ENCODE measurements at places on chromosomes 1 and 21. TPM values are rescaled to one million over a fixed set of nuclear protein-coding genes. Genes with fewer than 3 reads are reported as not detected.

The KRTAP10-1 gene
- not detected for total RNA-seq

The XCL2 gene
- not detected for total RNA-seq

- no peak overlapping the region for H3K27ac ChIP-seq
- no peaks in the 10 kb centered on the region for H3K4me1 ChIP-seq
- no peak overlapping the region for H3K4me3 ChIP-seq
- no peaks in the 10 kb centered on the region for H3K27me3 ChIP-seq
- no peak for DNase-seq
These were observed 75.1 kb downstream of the LYST start for GRCh38 chr1:235791532-235792060.

DNA sequence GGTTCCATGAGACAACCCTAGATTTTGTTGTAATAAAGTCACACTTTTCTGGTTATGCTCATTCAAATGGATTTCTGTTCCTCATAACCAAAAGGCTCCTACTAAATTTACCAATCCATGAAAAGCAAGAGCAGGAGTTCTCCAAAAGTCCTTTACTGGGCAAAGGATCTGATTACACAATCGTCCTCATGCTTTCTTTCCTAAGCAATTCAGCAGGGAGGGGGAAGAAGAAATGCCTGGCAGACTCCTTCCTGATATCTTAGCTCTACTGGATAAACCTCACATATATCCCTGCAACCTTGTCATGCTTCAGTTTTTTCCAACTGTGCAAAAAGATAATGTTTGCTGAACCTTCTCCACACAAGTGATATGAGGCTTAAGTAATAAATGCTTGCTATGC is 67.6 kb upstream of the GUCA2B start:
- peaks cover 16% of the 10 kb centered on the region for H3K4me1 ChIP-seq
- H3K27me3 ChIP-seq: no peaks in the 10 kb centered on the region
- H3K36me3 ChIP-seq: no peaks in the 10 kb centered on the region
- no peak for DNase-seq
- H3K4me3 ChIP-seq: no peak overlapping the region

DNA sequence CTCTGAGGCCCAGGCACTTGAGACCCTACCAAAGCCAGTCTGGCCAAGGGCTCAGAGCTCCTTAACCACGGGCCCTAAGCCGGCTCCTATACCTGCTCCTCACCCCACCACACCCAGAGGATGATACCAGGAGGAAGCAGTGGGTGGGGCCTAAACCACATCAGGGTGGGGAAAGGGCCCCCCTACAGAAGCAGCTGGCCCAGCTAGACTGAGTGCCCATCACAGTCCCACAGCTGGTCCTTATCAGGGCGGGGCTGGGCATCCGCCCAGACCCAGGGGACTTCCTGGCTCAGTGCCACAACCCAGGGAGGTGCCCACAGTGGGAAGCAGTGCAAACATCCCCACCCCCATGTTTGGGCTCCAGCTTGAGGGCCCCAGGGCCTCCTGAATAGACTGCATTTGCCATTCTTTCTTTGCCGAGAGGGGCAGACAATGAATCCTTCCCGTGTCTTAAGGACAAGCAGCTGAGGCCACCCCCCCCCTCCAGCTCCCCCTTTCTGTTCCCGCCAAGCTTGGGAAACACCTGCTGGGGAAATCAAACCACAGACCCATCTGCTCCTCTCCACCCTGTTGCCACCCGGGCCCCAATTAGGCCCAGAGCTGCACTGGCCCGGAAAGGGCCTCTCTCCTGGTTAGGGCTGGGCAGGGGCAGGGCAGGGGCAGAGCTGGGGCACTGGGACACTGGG is 6.2 kb downstream of the E2F2 start:
- no peak for DNase-seq
- no peak overlapping the region for H3K4me3 ChIP-seq
- peaks cover 15% of the 10 kb centered on the region for H3K27me3 ChIP-seq
- no peak overlapping the region for H3K27ac ChIP-seq
- H3K36me3 ChIP-seq: peaks cover 5% of the 10 kb centered on the region

- H3K4me3 ChIP-seq: no peak overlapping the region
- no peak for DNase-seq
- 0 out of 2 replicates have a peak overlapping the region, but pooled peaks have one; percentile 17 for H3K27ac ChIP-seq
- no peaks in the 10 kb centered on the region for H3K4me1 ChIP-seq
These were observed 9.1 kb downstream of the NECAP2 start for GRCh38 chr1:16449666-16450065.

GRCh38 chr1:232878086-232878485 is 72.3 kb upstream of the NTPCR start:
- H3K27ac ChIP-seq: no peak overlapping the region
- no peaks in the 10 kb centered on the region for H3K36me3 ChIP-seq
- H3K4me1 ChIP-seq: peaks cover 2% of the 10 kb centered on the region
- H3K4me3 ChIP-seq: no peak overlapping the region
- H3K27me3 ChIP-seq: no peaks in the 10 kb centered on the region

DNA sequence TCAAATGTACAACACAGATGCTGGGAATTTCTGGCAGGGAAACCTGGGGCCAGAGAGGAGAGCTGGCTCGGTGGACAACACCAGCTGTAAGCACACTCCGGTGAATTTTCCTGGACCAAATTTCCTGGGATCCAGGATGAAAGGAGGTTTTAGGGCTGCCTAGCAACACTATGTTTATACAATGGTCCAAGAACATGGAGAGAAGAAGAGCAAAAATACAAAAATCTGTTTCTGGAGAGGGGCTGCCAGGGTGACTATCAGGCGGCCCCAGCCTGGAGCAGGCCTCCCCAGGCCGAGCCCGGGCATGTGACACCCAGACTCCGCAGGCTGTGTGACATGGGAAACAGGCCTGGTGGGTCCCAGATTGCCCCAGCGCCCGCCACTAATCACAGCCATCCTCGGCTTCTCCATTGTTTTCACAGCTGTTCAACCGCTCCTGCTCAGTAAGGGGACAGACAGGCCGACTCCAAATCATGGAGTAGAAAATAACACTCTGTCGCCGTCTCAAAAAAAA is 336.0 kb upstream of the NFIA start:
- no peak for DNase-seq
- no peaks in the 10 kb centered on the region for H3K27me3 ChIP-seq
- no peak overlapping the region for H3K4me3 ChIP-seq
- no peaks in the 10 kb centered on the region for H3K36me3 ChIP-seq
- H3K4me1 ChIP-seq: no peaks in the 10 kb centered on the region
